Activated T-helper 1 cell treated with anti-CD3 and anti-CD28 coated beads, Interleukin-2, amount 50 U/mL, for 16 hours (primary cell): ENCODE measurements at places on chromosomes 5 and 9.

DNA sequence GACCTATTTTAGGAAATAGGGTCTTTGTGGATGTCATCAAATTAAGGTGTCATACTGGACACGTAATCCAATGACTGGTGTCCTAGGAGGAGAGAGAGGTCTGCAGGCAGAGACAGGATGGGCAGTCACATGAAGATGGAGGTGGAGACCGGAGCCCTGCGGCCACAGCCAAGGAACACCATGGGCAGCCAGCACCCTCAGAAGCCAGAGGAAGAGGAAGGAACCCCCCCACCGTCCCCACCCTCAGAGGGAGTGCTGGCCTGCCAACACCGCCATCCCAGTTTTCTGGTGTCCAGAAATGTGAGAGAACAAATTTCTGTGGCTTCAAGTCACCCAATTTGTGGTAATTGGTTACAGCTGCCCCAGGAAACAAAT lies 88.3 kb downstream of the NSUN2 start:
- DNase-seq = no peak

DNA sequence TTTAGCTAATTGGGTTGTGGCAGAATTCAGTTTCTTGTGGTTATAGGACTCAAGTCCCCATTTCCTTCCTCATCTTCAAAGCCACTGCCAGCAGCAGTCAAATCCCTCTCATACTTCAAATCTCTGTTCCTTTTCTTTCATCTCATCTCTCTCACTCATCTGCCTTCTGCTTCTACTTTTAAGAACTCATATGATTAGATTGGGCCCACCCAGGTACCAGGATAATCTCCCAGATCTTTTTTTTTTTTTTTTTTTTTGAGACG lies 8.0 kb upstream of the REEP5 start:
- no peak for DNase-seq

DNA sequence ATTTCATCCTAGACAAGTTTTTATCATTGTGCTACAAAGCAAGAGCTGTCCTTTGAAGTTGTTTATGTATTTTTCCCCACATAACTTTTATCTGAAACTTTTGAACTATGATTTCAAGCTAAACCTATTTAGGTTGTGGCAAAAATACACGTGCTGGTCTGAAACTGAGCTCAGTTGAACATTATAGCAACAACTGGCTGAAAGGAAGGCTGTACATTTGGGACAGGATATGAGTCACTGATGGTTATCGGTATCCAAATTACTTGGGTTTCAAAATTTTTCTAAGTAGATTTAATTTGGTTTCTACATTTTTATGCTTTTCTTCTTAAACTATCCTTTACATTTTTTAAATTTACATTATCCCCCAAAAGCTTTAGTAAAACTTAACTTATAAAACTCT lies 627.3 kb upstream of the NUDT12 start:
- DNase-seq = no peak

GRCh38 chr9:124295159-124295794 lies 37.5 kb downstream of the NEK6 start:
- DNase-seq = no peak

- DNase-seq = no peak
Measured at GRCh38 chr9:129811967-129812363, 9.0 kb downstream of the TOR1B start.

DNA sequence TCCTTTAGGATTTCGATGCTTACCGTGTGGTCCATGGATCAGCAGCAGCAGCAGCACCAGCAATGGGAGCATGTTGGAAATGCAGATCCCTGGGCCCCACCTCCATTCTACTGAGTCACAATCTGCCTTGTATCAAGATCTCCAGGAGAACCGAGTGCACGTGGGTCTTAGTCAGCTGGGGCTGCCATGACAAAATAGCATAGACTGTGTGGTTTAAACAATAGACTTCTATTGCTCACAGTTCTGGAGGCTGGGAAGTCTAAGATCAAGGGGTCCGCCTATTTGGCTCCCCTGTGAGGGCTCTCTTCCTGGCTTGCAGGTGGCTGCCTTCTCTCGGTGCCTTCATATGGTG lies 1.3 kb upstream of the PROP1 start:
- DNase-seq = no peak

- DNase-seq = no peak
Measured at GRCh38 chr5:108367679-108368334, 14.1 kb downstream of the FBXL17 start.

GRCh38 chr5:168372356-168372946 lies 81.0 kb downstream of the WWC1 start:
- DNase-seq = no peak

GRCh38 chr5:86314951-86315350 lies 302.8 kb upstream of the COX7C start:
- no peak for DNase-seq

DNA sequence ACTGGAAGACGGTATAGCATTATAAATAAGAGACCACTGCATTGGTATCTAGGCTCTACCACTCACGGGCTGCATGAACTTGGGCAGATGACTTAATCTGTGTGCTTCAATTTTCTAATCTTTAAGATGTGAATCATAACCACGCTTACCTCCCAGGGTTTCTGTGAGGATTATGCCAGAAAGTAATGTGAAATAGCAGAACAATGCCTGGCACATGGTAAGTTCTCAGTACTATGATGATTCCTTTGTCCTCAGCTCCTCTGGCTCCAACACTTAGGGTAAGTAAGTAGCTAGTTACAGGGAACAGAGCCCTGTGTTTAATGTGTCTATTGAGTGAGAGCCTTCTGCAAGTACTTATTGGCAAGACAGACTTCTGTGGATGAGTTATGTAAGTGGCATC lies 31.1 kb downstream of the POU4F3 start:
- DNase-seq = no peak

- no peak for DNase-seq
Measured at GRCh38 chr5:80592761-80593160, 22.7 kb upstream of the ANKRD34B start.
